ENCODE measurements at places on chromosomes 7 and 10.

DNA sequence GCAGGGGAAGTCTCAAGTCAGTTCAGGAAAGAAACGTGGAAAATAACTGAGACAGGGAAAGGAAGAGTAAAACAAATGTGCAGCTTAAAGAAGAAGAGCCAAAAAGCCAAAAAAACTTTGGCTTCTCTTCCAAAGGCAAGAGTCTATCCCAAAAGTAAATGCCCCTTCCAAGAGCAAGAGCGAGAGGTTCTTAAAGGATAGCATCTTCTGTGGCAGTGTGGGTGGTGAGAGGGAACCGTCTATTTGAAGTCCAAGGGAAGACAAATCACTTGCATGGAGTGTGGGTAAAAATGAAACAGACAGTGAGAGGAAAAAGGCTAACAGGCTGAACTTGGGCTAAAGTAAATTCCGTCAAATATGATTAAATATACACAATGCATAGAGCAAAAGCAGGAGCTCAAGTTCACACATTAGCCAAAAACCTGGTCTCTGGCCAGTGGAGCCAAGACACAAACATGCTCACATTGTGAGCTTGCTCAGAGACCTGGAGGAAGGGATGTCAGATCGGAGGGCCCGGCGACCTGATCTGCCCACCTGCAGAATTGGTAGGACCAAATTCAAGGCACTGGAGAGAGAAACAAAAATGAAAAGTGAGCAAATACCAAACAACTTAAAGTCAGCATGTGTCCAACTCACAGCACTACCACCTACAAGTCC is 87.0 kb downstream of the PIK3CG start:
- DNase-seq = no peak

DNA sequence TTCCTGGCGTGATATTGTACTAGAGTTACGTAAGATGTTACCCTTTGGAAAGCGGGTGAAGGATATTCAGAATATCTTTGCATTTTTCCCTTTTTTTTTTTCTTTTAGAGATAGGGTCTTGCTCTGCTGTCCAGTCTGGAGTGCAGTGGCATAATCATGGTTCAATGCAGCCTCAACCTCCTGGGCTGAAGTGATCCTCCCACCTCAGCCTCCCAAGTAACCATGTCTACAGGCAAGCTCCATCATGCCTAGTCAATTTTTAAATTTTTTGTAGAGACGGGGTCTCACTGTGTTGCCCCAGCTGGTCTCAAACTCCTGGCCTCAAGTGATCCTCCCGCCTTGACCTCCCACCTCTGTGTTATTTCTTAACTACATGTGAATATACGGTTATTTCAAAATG is 18.4 kb downstream of the VPS41 start:
- no peak for DNase-seq

- no peak for DNase-seq
Observed at GRCh38 chr10:118349235-118349634, 7.1 kb upstream of the FAM204A start.

- peak; percentile 86 for DNase-seq
Observed at GRCh38 chr7:80218723-80219122, 84.1 kb downstream of the GNAI1 start.

GRCh38 chr7:125336326-125336725 is 406.7 kb upstream of the POT1 start:
- DNase-seq = no peak

GRCh38 chr7:52017802-52018679 is 701.4 kb upstream of the COBL start:
- no peak for DNase-seq

GRCh38 chr7:133135451-133135850 is 53.6 kb upstream of the CHCHD3 start:
- DNase-seq = no peak

DNA sequence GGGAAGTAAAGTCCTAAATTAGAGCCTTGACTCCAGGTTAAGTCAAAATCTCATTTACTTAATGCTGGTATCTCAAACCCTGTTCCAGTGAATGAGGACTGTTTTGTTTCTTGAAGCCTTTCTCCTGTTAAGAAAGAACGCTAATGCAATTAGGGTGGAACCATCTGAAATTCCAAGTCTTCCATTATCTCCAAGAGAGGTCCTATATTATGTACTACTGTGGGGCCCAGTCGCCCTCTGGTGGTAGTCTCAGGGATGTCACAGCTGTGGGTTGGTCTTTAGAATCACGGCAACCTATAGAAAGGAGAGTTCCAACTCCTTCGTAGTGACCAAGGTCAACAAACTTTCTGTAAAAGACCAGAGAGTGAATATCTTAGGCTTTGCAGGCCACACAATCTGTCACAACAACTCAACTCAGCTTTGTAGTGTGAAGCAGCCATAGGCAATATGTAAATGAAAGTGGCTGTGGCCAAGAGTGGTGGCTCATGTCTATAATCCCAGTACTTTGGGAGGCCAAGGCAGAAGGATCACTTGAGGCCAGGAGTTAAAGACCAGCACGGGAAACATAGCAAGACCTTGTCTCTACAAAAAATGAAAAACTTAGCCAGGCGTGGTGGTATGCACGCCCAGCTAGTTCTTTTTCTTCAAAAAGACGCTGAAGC is 9.3 kb downstream of the RPP38 start:
- peak; percentile 52 for DNase-seq

Measured in HCEC 1CT (cell line).